ENCODE measurements at places on chromosomes 12 and 14.

GRCh38 chr14:44962334-44963043 is 499 bp downstream of the TOGARAM1 start:
- DNase-seq = no peak

DNA sequence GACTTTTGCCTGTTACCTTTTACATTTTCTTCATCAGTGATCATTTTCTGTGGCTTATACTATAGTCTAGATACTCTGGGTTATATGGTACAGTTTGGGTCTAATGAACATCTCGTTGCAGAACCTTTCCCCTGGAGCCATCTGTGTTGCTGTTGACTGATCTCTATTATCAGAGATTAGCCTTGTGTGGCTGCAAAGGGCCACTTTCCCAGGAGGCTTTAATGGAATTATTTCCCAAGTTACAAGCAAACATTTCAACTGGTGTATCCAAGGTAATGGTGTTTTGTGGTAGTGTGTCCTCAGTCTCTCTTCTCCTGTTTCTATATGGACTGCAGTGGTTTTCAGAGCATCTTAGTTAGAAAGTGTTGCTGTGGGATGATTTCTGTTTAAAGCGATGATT is 25.9 kb downstream of the UTP20 start:
- DNase-seq = no peak

DNA sequence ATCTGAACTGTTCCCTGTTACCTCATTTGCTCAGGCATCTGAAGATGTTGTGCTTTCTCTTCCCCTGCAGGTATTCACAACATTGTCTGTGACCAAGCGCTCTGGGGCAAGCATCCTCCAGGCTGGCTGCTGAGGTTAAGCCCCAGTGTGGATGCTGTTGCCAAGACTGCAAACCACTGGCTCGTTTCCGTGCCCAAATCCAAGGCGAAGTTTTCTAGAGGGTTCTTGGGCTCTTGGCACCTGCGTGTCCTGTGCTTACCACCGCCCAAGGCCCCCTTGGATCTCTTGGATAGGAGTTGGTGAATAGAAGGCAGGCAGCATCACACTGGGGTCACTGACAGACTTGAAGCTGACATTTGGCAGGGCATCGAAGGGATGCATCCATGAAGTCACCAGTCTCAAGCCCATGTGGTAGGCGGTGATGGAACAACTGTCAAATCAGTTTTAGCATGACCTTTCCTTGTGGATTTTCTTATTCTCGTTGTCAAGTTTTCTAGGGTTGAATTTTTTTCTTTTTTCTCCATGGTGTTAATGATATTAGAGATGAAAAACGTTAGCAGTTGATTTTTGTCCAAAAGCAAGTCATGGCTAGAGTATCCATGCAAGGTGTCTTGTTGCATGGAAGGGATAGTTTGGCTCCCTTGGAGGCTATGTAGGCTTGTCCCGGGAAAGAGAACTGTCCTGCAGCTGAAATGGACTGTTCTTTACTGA is 44.9 kb downstream of the EID3 start:
- no peak for DNase-seq

DNA sequence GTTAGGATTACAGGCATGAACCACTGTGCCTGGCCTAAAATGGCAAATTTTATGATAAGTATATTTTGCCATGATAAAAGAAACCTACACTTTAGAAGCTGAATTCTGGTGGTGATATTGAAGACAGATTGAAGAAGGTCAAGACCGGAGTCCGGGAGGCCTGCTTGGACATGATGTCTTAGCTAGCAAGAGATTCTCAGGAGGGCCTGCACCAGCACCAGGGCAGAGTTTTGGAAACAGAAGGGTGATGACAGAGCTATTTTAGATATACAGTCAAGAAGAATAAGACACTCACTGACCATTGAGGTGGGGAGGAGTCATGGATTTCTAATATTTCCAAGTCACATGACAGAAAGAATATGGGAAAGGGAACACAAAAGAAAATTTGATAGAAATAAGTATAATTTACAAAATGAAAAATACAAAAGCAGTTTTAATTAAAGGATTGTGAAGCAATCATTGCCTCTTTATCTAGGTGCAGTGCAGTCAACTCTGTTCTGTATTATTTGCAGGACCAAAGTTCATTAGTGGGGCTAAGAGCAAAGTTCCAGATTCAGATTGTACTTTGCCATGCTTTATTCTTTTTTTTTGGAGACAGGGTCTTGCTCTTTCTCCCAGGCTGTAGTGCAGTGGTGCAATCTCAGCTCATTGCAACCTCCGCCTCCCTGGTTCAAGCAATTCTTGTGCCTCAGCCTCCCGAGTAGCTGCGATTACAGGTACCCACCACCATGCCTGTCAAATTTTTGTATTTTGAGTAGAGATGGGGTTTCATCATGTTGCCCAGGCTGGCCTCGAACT is 9.3 kb upstream of the PPP4R3A start:
- no peak for DNase-seq

GRCh38 chr14:94491511-94491910 is 15.5 kb upstream of the SERPINA9 start:
- DNase-seq = no peak

DNA sequence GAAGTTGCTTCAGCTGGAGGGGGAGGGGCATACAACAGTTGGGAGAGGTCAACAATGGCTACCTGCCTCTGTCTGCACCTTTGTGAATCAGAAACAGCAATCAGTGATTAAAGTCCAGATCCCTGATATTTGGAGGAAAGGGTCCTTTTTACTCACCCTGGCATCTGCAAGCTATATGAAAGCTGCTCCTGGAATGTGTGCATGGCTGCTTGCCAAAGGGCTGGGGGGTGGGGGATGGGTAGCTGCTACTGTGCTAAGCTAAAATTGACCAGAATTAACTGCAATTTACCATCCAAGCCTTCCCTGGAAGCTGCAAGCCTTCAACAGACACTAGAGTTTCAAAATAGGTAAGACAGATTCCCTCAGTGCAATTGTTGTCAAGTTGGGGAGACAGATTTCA is 13.5 kb upstream of the GTF2A1 start:
- no peak for DNase-seq

GRCh38 chr12:32257695-32258496 is 141.5 kb upstream of the FGD4 start:
- DNase-seq = no peak

GRCh38 chr12:76049575-76050251 is 18.1 kb upstream of the PHLDA1 start:
- DNase-seq = no peak

- DNase-seq = no peak
These were observed 6.8 kb downstream of the RASSF9 start for GRCh38 chr12:85829391-85829790.

DNA sequence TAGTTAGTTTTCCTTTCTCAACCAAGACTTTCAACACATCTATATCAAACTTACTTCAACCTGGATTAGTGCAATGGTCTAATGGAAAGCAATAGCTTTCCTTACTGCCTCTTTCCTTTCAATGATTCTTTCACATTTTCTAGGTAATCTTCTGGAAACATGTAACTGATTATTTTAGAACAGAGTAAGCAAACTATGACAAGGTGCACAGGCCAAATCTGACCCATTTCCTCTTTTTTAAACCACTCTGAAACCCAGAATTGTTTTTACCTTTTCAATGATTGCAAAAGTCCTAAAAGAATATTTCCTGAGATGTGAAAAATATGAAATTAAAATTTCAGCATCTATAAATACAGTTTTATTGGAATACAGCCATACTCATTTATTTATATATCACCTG is 81.6 kb upstream of the TMTC2 start:
- DNase-seq = no peak

DNA sequence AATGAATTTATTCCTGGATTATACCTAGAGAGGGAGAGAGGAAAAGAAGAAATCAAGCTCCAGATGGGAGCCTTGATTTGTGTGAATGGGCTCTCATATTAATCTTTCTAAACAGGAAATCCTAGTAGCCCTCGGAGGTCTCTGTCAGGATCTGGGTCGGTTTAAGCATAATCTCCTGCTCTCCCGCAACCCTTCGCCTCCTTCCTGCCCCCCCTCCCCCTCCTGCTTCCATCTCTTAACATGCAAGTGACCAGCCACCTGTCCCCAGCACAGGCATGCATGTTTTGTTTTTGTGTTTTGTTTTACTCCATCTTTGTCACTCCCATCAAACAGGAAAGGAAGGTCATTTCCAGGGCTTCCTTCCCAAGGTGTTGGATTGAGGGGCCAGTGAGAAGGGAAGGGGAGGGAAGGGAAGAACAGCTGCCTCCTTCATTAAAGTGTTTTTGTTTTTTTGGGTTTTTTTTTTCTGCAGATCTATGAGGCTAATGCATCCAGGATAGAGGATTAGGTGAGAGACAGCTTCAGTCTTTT is 4.8 kb upstream of the KCNA5 start:
- DNase-seq = no peak

DNA sequence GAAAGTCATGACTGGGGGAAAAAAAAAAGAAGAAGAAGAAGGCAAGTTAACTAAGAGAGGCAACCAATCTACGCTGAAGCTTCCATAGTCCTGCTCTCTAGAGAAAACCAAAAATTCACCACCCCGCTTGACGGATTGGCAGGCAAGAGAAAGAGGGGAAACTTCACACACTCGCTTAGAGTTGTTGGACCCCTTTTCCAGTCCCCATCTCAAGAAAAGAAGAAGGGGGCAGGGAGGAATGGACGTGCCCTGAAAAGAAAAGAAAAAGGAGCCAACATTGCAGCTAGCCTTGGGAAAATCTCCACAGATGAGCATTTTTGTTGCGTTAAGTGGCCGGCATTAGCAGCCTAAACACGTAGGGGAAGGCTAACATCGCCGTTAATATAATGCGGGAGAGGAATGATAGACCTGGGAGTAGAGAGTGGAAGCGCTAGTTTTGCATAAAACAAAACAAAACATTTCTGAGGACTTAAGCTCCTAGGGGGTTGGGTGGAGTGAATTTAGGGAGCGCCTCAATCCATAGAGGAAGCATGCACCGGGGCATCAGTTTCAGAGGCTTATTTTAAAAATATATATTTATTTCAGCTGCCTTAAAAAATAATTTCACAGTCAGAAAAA is 11.3 kb upstream of the FOXG1 start:
- no peak for DNase-seq

GRCh38 chr12:18718462-18718861 is 19.4 kb downstream of the PLCZ1 start:
- DNase-seq = no peak
